H9 (cell line): ENCODE measurements at places on chromosomes 11 and 22. TPM values are rescaled to one million over a fixed set of nuclear protein-coding genes. Genes with fewer than 3 reads are reported as not detected.

DNA sequence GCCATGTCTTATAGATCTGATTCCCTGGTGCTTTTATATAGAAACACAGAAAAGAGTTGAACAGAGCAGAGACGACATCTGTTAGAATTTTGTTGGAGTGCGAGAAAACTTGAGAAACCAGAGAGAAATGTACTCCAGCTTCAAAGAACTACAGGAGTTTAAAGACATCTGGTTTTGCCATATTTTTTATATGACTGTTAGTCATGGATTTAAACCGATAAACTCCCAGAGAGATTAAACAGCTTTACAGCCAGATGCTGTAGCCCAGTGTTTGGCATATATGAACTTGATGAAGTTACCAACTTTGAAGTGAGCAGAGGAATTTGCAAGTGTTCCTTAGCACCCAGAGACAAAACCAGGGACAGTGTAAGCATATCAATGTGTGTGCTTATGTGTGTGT is 1083.1 kb downstream of the LRRC4C start:
- DNase-seq, result no peak

Gene TRIM34
- total RNA-seq, result 0.35 and 0.59 TPM in 2 replicates

GRCh38 chr11:62958547-62959421 is 26.0 kb downstream of the SLC22A6 start:
- no peak for DNase-seq

- DNase-seq, result no peak
Observed at GRCh38 chr11:16111690-16112089, 244.7 kb downstream of the SOX6 start.

Gene ENTHD1
- not detected in 2 replicates for total RNA-seq

DNA sequence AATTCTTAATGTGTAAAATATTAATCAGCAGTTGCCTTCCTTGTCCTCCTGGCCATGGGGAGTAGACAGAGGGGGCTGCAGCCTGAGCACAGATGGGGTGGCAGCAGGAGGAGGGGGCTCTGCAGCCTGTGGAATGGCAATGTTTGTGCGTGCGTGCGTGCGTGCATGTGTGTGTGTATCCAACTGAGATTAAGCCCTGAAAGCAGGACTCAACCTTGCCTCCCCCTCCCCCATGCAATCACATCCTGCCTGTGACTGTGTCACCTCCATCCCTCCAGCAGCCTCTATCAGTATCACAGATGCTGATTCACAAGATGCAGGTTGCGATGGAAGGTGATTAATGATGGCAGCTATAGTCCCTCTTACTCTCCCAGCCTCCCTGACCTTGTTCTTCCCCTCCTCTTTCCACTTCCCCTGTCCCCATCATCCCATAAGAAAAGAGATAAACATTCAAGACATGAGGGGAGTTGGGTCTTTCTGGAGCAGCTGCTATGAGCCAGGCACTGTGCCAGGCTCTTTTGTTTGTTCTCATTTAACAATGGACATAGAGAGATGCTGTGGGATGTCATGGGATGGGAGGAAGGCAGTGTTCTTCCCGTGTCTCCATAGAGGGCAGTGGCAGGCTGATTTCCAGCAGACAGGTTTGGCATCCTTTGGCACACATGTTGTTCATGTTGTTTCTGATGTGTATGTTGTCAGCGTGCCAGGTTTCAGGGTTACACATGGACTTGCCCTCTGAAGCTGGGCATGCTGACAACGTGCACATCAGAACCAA is 43.8 kb upstream of the NECTIN1 start:
- no peak for DNase-seq

Gene SLC22A9
- total RNA-seq, result not detected in 2 replicates

- DNase-seq, result peak; percentile 59
Observed at GRCh38 chr11:62788991-62789390, 1.8 kb downstream of the TMEM179B start.

- DNase-seq, result peak; percentile 52
Observed at GRCh38 chr11:43072096-43072495, 239.7 kb upstream of the API5 start.
